Type B pancreatic cell (in vitro differentiated cells): ENCODE measurements at places on chromosomes 5 and 9. TPM values are rescaled to one million over a fixed set of nuclear protein-coding genes. Genes with fewer than 3 reads are reported as not detected.
A peak's percentile ranks its signal among the peaks of the same experiment; 100 is the strongest.

Gene SH2D3C
- 1.6 and 7.1 TPM in 2 replicates for total RNA-seq

DNA sequence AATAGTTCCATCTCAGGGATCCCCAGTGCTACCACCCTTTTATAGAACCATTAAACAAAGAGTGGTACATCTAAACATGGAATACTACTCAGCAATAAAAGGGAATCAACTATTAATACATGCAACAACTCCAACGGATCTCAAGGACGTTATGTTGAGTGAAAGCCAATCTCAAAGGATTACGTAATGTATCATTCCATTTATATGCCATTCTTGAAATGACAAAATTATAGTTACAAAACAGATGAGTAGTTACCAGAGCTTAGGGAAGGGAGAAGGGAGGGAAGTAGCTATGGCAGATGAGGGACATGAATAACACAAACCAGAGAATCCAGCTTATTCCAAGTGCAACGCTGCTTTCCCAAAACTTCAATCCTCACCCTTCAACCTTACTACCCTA is 69.5 kb downstream of the ACTL7B start:
- H3K27me3 ChIP-seq, result peaks cover 3% of the 10 kb centered on the region
- no peak for DNase-seq
- no peak overlapping the region for H3K27ac ChIP-seq
- H3K4me1 ChIP-seq, result peaks cover 27% of the 10 kb centered on the region
- H3K36me3 ChIP-seq, result no peaks in the 10 kb centered on the region

DNA sequence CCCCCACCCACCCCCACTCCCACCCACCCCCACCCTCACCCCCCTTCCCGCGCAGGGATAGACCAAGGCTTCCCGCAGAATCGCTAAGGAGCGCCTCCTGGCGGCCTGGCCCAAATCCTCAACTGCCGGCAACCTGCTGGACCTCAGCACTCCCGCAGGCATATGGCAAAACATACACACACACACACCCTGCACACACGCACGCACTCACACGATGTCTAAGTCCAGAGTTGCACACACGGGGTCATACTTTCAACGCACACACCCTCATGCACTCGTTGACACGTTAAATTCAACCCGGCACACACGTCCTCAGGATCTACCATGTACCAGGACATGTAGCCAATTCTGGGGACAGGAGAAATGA is 1.7 kb downstream of the CPLX2 start:
- H3K4me3 ChIP-seq, result peak overlapping the region; percentile 60
- H3K27me3 ChIP-seq, result peaks cover 88% of the 10 kb centered on the region
- H3K36me3 ChIP-seq, result peaks cover 6% of the 10 kb centered on the region
- no peak for DNase-seq
- no peak overlapping the region for H3K27ac ChIP-seq

DNA sequence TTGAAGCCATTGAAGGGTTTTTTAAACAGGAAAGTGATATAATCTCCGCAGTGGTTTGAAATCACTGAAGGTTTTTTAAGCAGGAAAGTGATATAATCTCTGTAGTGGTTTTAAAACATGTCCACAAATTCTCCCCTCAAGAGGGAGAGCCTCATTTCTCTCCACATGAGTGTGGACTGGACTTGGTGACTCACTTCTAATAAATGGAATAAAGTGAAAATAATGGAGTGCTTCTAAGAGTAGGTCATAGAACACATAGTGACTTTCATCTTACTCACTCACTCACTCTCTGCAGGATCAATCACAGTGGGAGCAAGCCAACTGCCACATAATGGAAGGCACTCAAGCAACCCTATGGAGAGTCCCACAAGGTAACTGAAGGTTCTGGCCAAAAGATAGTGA is 12.0 kb downstream of the CTNNAL1 start:
- no peaks in the 10 kb centered on the region for H3K27me3 ChIP-seq
- H3K27ac ChIP-seq, result peak overlapping the region; percentile 50
- H3K36me3 ChIP-seq, result peaks cover 44% of the 10 kb centered on the region
- H3K4me1 ChIP-seq, result peaks cover 15% of the 10 kb centered on the region

GRCh38 chr9:108761655-108762347 is 94.0 kb downstream of the ACTL7B start:
- no peak overlapping the region for H3K27ac ChIP-seq
- peaks cover 3% of the 10 kb centered on the region for H3K27me3 ChIP-seq
- no peaks in the 10 kb centered on the region for H3K4me1 ChIP-seq
- DNase-seq, result no peak
- H3K4me3 ChIP-seq, result no peak overlapping the region
